ENCODE measurements at places on chromosomes 4 and X.

DNA sequence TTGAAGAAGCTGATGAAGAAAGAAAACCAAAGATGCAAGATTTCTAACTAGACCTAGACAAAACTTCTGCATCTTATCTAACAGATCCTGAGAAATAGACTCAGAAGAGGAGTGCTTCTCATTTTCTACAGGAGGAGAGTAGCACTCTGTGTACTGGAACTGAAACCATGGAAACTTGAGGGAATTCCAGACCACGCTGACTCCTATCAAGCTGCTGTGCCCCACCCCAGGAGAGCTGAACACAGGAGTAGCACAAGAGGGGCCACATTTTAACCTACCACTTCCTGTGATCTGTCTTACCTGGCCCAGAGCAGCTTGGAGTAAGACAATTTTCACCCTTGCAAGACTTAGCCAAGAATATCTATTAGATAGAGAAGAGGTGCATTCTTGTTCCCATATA, 248.9 kb downstream of the SCFD2 start:
- DNase-seq = no peak

- no peak for DNase-seq
Measured at GRCh38 chr4:123950530-123950929, 553.9 kb downstream of the SPRY1 start.

DNA sequence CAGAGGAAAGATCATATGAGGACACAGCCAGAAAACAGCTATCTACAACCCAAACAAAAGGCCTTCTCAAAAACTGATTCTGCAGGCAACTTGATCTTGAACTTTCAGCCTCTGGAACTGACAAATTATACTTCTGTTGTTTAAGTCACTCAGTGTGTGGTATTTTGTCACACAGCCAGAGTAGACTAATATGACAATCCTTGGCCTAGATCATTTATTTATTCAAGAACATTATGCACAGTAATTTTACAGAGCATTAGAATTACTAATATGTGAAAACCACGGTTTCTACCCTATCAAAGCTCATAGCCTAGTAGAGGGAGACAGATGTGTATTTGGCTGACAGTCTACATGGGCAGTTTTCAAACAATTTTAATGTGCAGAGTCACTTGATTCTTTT, 167.8 kb upstream of the PCDH18 start:
- no peak for DNase-seq

- DNase-seq = no peak
Measured at GRCh38 chrX:71543316-71543715, 10.4 kb downstream of the OGT start.

- DNase-seq = no peak
Measured at GRCh38 chr4:77617203-77617602, 11.6 kb downstream of the CXCL13 start.

DNA sequence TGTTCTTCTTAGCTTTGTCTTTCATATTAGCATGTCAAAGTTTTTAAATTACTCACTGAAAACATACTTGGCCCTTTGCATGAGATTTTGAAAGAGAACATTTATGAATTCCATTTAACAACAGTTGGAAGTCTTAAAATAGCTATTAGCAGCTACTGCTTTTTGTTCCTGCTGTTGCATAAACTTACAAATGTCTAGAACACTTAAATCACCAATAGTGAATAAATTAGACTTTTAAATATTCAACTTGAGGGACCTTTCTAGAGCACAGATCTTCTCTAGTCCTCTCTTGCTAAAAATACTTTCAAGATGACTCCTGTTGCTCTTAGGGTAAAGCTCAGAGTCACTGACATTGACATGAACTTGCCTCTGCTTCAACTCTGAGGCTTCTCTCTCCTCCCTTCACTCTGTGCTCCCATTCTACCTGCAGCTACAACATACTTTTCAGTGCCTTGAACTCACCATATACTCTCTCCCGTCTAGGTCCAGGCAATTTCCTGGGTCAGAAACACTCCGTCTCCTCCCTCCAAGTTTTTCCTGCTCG, 15.8 kb upstream of the TXK start:
- no peak for DNase-seq

DNA sequence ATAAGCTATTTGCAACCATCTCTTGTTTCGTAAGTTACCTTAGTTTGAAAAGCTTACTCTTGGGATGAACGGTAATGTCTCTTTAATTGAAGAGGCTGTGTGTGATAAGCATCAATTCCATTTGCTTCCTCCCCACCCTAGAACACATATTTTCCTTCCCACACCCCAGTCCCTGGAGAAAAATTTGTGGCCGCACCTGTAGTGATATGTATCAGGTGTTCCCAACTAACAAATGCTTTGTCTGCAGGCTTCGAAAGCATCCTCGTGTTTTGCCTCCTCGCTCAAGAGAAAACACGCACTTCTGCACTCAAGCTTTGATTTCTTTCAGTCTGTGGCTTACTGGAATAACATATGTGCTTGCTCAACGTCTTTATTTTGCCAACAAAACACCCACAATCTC, 143.8 kb upstream of the OTUD4 start:
- DNase-seq = no peak

GRCh38 chrX:39648548-39649254, 449.1 kb downstream of the BCOR start:
- DNase-seq = no peak

GRCh38 chrX:22963196-22963595, 36.6 kb upstream of the DDX53 start:
- DNase-seq = no peak

DNA sequence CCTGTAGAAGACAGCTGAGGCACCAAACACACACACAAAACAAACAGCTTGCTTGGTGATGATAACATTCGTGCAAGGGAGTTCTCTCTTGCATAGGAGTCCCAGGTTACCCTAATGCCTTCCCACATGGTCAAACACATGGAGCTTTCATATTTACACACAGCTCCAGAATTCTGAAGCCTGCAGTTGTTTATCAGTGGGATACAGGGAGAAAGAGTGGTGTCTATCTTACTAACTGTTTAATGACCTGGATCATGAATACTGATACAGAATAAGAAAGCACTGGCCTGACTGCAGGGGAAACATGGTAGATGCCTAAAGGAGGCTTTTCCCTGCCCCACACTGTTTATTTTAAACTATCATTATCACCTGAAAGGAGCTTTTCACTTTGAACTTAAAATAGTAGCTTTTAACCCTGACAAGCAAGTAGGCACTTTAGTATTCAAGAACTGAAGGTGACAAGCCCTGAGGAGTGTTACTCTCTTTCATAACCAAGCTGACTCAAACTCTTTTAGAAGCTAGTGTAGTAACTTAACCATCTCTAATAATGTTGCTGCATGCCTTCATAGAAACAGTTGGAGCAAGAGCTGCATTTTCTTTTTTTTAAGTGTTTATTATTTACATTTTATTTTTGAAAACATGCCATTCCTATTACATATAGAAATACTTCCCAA, 15.6 kb downstream of the TET2 start:
- no peak for DNase-seq

GRCh38 chr4:108561116-108561515, 59.3 kb upstream of the RPL34 start:
- no peak for DNase-seq

- no peak for DNase-seq
Measured at GRCh38 chrX:68847172-68847571, 18.4 kb downstream of the EFNB1 start.

GRCh38 chr4:146640021-146640464, 1.4 kb downstream of the POU4F2 start:
- DNase-seq = no peak

DNA sequence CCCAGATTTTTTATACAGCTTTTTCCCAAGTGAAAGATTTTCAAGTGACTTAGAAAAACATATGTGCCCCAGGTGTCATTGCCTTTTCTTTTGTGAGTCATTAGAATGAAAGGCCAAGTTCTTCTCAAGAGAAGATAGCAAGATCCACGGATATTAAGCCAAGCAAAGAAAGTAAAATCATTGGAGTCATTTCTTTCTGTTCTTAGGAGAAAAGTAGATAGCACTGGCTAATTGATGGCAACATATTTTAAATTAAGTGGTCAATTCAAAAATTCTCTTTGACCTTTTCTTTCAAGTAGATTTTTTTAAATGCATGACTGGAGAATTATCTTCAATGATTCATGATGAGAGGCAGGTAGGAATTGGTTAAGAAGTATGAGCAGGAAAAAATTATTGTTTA, 94.4 kb downstream of the HHIP start:
- no peak for DNase-seq

GRCh38 chrX:31909850-31910572, 838.2 kb upstream of the FTHL17 start:
- DNase-seq = no peak

GRCh38 chrX:41718481-41719235, 5.3 kb upstream of the GPR82 start:
- no peak for DNase-seq

DNA sequence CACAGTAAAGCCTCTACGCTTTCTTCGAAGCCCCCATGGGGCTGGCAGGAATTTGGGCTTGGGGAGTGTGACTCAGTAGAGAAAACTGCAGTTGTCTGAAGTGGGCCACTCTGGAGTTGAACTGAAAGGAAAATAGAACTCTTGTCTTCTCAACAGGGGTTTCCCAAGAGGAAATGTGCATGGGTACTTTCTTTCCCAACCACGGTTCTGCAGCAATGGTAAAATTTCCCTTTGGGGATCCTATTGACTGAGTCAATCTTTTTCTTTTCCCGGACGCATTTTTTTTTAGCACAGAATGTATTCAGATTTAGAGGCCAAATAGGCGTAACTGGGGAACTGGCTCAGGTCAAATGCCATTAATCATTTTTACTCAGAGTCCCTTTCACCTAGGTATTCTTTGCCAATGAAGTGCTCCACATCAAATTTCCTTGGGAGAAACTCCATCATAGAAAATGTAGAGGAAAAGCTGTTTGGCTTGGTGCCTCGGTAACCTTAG, 269.3 kb downstream of the STIM2 start:
- no peak for DNase-seq

- DNase-seq = no peak
Measured at GRCh38 chrX:41518127-41518840, 71.1 kb downstream of the NYX start.

GRCh38 chrX:130280901-130281300, 12.2 kb upstream of the ZNF280C start:
- DNase-seq = no peak

Data from caudate nucleus (tissue), 63 donors.